ENCODE measurements at places on chromosomes 7 and 10. TPM values are rescaled to one million over a fixed set of nuclear protein-coding genes. Genes with fewer than 3 reads are reported as not detected.

DNA sequence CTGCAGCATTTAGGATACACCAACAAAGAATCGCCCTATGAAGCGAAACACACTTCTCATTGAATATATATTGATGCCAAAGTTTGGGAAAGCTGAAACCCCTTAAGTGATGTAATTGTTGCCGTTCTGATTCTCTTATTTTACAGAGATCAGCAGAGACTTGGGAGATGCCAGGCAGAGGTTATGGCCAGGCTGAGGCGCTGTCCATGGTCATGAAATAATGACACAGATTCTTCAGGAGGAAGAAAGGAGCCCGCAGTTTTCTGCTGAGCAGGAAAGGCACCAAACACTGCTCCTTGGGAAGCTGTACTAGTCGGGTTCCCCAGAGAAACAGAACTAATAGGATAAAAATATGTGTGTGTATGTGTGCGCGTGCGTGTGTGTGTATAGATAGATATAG lies 566.0 kb downstream of the CALN1 start:
- DNase-seq = no peak

The C10orf67 gene
- 1.2 TPM for total RNA-seq

DNA sequence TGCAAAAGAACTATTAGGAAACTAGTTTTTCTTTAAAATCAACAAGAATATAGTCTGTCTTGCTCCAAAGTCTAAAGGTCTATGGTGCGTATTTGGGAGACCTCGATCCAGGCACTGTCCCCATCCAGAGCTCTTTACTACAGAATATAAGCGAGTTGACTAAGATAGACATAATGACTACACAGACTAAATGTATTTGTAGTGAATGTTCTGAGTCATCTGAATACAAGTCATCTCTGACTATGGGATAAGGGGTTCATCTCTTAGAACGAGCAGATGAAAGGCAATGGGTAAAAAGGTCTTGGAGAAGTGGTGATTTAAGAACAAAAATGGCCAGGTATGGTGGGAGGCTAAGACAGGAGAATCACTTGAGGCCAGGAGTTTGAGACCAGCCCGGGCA lies 136.0 kb upstream of the RSU1 start:
- DNase-seq = no peak

DNA sequence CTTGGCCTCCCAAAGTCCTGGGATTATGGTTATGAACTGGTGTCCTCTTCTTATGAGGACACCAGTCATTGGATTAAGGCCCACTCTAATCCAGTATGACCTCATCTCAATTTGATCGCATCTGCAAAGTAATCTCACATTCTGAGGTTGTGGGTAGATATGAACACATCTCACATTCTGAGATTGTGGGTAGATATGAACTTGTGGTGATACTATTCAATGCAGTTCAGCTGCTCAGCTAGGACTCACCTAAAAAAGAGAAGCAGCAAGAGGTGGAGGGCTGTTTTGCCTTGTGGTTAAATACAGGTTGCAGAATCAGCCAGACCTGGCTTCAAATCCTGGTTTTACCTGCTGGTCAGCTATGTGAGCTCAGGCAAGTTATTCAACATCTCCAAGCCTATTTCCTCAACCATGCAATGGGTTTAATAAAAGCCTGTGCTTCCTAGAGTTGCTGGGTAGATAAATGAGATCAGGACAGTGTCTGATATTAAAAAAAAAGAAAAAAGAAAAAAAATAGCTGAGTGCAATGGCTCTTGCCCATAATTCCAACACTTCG lies 8.5 kb upstream of the BAG3 start:
- DNase-seq = no peak

DNA sequence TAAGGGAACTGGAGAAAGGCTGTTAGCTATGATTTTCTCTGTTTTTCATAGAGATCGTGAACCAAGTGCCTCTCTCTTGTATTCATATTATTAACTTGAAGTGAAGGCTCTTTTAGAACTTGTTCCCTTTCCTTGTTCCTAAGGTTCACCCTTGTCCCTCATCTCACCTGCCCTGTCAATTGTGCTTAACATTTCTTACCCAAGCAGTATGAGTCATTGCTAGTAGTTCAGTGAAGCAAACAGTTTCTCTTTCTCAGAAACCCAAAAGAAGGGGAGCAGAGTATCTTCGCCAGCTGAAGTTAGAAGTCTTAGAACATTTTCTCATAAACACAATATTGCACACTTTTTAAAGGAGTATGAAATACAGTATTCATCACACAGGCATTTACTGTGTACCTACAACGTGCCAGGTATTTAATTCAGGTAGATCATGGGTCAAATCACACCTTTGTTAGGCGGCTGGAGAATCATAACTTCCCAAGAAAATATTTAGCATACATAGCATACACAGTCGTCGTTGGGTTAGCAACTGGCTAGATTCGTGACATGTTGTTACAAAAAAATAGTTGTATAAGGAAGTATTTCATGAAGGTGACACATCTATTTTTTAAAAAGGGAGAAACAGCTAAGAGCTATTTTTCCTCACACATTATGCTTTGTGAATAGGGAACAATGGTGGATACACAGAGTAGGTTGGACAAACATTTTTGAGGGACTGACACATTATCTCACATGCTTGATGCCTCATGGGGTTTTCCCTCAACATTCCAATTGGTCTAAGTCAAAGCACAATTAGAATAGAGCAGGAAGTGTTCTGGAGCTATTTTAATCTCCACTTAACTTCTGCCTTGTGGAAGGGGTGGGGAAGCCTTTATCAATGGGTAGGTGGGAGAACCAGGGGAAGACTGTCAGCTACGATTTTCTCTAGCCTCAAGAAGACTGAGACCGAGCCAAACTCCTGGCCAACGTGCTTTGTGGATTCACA lies 13.2 kb downstream of the HDAC9 start:
- no peak for DNase-seq

- DNase-seq = no peak
These were observed 153.5 kb downstream of the DIP2C start for GRCh38 chr10:535952-536351.

GRCh38 chr10:24866604-24867583 lies 85.5 kb downstream of the PRTFDC1 start:
- peak; percentile 55 for DNase-seq

- DNase-seq = no peak
These were observed 346.6 kb upstream of the MGMT start for GRCh38 chr10:129120441-129120840.

The ASZ1 gene
- not detected for total RNA-seq

The UCMA gene
- total RNA-seq = not detected

DNA sequence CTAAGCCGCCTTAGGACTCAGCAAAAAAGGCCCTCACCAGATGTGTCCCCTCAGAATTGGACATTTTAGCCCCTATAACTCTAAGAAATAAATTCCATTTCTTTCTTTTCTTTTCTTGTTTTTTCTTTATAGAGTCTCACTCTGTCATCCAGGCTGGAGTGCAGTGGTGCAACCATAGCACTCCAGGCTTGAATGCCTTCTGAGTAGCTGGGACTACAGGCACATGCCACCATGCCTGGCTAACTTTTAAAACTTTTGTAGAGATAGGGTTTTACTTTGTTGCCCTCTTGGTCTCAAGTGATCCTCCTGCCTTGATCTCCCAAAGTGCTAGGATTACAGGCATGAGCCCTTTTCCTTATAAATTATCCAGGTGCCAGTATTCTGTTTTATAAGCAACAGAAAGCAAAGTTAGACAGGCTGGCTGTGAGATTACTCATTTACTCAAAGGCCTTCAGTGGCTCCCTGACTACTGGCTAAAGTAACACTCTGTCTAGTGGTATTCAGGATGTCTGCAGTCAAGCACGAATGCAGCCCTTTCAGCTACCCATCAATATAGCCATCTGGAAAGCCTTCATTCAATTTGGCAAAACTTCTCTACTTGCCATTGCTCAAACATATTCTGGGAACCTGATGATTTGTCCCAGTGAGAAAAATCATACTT lies 128.6 kb downstream of the ICA1 start:
- DNase-seq = no peak

GRCh38 chr7:131363719-131364118 lies 36.0 kb downstream of the MKLN1 start:
- no peak for DNase-seq

GRCh38 chr7:108592646-108593201 lies 23.1 kb downstream of the DNAJB9 start:
- DNase-seq = no peak

GRCh38 chr7:27587429-27587828 lies 75.3 kb downstream of the HIBADH start:
- DNase-seq = no peak

DNA sequence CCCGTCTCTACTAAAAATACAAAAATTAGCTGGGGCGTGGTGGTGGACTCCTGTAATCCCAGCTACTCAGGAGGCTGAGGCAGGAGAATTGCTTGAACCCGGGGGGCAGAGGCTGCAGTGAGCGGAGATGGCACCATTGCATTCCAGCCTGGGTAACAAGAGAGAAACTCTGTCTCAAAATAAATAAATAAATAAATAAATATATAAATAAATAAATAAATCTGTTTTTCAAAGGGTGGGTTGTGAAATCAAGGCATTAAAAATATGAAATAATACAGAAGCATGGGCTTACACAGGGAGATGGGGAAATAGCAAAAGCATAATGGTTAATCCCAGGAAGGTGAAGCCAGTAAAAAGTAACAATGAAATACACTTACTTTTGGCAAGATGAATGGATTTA lies 93.9 kb downstream of the LYZL2 start:
- no peak for DNase-seq

The PTF1A gene
- not detected for total RNA-seq

GRCh38 chr10:1162481-1163203 lies 106.5 kb downstream of the WDR37 start:
- DNase-seq = peak; percentile 33

The NPC1L1 gene
- total RNA-seq = 0.67 TPM

GRCh38 chr7:129134356-129134987 lies 10.0 kb upstream of the TSPAN33 start:
- peak; percentile 45 for DNase-seq

DNA sequence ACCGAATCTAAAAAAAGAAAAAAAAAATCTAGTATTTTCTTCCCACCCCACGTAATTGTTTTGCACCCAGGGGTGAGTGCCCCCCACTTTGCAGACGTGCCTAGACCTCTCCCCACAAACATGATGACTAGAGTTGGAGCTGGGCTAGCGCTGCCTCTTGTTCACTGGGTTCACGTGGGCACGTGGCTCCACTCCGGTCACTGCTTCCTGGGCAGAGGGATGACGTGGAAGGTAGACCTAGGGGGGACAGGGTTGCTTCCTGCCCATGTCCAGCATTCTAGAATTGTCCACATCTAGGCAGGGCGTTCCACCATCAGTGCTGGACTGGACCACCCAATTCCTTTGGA lies 861 bp upstream of the LIMK1 start:
- no peak for DNase-seq

GRCh38 chr10:27537787-27538186 lies 33.7 kb downstream of the RAB18 start:
- DNase-seq = no peak

- no peak for DNase-seq
These were observed 21.2 kb upstream of the LRRC4 start for GRCh38 chr7:128052404-128052803.

GRCh38 chr7:94398841-94399240 lies 4.1 kb downstream of the COL1A2 start:
- DNase-seq = no peak

The AKR1C8 gene
- total RNA-seq = 0.53 TPM

The SRRM3 gene
- not detected for total RNA-seq

The TRIM50 gene
- 2.6 TPM for total RNA-seq

GRCh38 chr7:149225656-149226055 lies 13.8 kb upstream of the ZNF212 start:
- DNase-seq = no peak

GRCh38 chr7:91407942-91408341 lies 143.7 kb downstream of the FZD1 start:
- DNase-seq = no peak

DNA sequence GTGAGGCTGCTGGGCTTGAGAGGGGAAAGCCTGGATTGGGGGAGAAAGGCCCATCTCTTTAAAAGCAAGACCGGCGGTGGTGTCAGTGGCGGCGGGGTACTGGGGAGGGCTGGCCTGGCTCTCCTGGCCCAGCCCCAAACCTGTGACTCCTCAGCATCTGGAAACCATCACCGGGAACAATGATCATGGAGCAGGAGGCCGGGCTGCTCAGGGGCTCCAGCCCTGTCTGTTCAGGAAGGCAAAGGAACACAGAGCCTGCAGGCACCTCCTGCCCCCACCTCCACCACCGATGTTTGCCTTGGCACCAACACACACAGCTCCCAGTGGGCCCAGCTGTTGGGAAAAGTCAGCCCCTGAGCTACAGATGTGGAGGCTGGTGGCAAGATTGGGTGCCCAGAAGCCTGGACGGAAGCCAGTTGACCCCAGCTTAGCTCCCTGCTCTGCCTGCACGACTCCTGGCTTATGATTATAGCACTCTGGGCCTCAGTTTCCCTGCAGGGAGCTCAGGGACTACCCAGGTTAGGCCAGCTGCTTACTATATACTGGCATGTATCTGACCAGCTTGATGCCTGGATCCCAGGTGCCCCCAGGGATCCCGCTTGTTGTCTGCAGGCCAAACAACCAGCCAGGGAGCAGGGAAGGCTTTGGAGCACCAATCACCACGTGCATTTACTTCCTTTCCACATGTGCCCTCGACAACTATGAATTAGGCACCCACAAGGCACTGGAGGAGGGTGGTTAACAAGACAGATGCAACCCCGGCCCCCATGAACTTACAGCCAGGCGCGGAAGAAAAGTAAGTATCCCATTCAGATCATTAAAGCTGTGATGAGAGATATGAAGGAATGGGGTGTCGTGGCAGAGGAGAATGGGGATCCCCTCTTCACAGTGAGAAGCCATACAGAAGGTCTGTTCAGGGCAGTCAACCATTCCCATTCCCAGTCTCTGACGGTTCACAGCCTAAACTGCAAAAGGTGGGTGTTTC lies 37.3 kb downstream of the ZCCHC24 start:
- DNase-seq = no peak

GRCh38 chr10:58556516-58557165 lies 44.0 kb downstream of the BICC1 start:
- no peak for DNase-seq

The NODAL gene
- not detected for total RNA-seq

DNA sequence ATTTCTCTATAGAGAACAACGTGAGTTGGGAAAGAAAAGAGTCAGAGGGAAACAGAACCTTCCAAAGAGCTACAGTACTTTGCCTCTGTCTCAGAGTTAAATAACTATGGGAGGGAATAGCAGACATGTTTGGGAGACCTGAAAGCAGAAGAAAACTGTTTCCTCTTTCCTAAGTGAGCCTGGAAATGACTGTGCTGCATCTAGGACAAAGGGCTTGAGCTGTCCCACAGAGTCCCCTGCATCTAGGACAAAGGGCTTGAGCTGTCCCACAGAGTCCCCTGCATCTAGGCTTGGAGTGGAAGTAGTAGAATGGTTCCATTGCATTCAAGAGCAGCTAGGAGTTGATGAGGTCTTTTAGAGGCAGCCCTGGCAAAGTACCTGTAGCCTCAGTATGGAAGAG lies 149.7 kb downstream of the DKK1 start:
- DNase-seq = no peak

DNA sequence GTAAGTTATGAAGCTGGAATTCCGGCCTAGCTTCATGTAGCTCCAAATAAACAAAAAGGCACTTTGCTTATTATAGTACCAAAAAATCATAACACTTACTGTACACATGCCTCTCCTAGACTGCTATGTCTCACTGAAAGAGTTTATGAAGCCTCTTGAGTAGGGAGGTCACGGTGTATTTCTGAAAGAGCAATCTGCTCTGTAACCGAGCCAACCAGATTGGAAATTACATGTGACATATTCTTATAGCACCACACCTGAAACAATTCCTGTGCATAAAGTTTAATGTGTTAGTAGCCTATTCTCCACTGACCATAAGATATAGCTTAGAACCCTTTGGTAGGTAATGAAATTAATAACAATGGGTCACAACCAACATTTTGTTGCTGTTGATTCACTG lies 1.3 kb upstream of the FAM3C start:
- no peak for DNase-seq

The CHRM2 gene
- not detected for total RNA-seq

The GPR26 gene
- not detected for total RNA-seq

GRCh38 chr10:122352817-122353525 lies 21.5 kb upstream of the PLEKHA1 start:
- DNase-seq = peak; percentile 38
